ENCODE measurements at places on chromosomes 5 and 9. TPM values are rescaled to one million over a fixed set of nuclear protein-coding genes. Genes with fewer than 3 reads are reported as not detected.

HMMR gene
- total RNA-seq: 75.7 TPM

SLC24A2 gene
- total RNA-seq: not detected

KIF24 gene
- total RNA-seq: 8.4 TPM

CARD9 gene
- total RNA-seq: 0.55 TPM

RIC1 gene
- total RNA-seq: 20.7 TPM
